RCC 7860 (cell line): ENCODE measurements at places on chromosomes 16 and 17.

GRCh38 chr17:82325286-82326180 is 8.0 kb downstream of the SECTM1 start:
- DNase-seq = no peak

DNA sequence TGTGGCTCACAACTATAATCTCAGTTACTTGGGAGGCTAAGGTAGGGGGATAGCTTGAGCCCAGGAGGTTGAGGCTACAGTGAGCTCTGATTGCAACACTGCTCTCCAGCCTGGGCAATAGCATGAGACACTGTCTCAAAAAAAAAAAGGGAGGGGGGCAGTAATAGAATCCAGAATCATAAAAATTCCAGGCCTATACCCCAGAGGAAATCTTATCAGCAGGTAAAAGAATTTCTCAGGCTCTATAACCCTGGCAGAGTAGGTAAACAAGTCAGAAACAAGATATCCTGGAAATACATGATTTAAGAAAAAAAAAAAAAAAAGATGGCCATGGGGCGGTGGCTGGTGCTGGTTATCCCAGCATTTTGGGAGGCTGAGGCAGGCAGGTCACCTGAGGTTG is 12.9 kb downstream of the SPAG9 start:
- DNase-seq = no peak

DNA sequence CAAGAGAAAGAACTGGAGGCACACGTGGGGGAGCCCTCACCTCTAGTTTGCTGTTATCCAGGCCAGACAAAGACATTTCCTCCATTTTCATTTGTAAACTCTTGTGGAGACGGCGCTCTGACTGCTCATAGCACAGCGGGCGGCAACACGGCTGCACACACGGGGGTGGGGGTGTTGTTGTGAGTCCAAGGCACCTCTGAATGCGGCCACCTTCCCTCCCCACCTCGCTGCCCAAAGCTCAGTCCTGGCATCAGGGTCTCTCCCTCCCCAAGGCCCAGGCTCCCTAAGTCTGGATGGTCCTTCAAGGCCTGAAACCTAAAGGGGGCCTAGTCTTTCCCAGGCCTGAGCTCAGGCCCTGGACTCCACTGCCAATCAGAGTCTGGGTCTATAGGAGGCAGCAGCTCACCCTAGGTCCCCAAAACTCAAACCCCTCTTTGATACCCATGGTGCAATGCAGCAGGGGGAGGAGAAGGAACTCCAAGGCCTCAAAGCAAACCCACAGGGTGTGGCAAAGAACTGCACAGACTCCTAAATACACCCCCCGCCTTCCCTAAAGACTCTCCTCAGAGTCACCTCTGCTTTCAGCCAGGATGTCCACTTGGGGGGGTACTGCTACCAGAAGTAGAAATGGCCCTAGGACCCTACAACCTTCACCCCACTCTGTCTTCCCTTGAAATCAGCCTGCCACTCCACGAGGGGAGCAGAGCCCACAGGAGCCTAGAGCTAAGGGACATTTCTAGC is 1.5 kb downstream of the ATXN7L3 start:
- peak; percentile 15 for DNase-seq

GRCh38 chr17:17155568-17155967 is 50.6 kb downstream of the PLD6 start:
- DNase-seq = peak; percentile 22

- peak; percentile 25 for DNase-seq
Measured at GRCh38 chr16:23509782-23510163, 521 bp downstream of the GGA2 start.

DNA sequence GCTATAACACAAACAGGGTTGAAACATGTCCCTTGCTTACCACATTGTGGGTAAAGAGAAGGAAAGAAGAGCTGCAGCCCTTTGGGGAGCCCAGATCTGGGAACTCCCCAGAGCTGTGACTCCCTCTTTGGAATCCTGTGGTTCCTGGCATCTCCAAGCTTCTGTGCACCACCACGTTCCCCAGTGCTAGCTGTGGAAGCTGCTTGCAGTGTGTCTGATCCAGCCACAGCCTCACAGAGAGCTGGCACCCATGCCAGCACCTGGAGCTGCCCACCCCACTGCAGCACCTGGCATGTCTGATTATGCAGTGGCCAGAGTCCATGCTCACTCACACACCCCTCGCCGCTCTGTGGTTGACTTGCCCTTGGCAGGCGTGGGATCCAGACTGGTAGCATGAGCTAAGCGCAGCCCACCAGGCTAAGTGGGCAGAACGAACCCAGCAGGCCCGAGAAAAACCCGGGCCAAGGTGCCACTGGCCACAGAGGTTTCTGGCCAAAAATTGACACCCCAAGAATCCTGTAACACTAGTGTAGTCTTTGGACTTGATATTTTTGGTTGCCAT is 252.6 kb upstream of the KCNJ16 start:
- DNase-seq = no peak

GRCh38 chr17:75130059-75130631 is 1.4 kb downstream of the NT5C start:
- DNase-seq = no peak

- DNase-seq = no peak
Measured at GRCh38 chr17:79812353-79813258, 15.7 kb upstream of the CBX8 start.

DNA sequence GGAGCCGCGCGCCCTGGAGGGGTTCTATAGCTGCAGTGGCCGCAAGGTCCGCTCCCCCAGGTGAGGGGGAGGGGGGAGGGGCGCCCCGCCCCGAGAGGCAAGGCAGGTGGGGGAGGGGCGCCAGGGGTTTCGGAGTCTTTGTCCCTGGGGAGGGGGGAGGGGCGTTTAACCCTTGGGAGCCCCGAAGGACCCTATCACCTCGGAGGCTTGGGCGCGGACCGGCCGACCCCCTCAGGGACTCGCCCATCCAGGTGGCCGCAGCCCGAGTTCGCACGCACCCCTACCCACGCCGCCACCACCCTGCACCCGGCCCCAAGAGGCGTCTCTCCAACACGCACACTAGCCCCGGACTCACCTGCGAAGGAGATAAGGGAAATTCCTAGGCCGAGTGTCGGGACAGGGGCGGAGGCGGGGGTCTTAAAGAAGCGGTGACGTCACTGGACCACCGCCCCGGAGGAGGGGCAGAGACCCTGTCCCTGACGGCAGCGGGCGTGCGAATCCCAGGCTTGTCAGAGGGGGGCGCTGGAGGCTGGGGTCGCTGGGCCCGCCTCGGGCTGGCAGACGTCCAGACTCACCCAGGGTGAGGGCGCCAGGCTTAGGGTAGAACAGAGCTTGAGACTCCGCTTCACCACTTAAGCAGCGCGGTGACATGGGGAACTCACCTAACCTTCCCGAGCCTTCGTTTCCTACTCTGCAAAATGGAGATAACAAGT is at the start of gene CLDN6:
Gene CLDN6, minus strand, starts transcription at position 390 of the 713 bp plus-strand sequence. CDS start 2,162 bp downstream, outside the sequence.
- DNase-seq = no peak

DNA sequence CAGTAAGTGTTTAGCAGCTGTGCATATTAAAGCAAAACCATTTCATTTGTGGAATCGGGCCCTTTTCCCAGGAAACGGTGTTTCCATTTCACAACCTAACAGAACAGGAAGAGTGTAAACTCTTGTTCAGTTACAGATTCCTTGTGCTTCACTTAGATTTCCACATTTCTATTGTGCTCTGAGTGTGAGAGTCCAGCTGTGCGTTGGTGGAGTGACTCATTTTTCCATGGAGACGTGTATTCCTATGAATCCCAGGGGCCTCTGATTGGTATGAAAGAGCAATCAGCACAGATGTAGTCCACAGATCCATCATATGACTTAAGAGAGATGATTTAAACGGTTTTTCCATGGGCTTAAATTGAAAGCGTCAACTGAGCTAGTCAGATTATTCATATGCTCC is 13.3 kb upstream of the CAVIN1 start:
- no peak for DNase-seq

DNA sequence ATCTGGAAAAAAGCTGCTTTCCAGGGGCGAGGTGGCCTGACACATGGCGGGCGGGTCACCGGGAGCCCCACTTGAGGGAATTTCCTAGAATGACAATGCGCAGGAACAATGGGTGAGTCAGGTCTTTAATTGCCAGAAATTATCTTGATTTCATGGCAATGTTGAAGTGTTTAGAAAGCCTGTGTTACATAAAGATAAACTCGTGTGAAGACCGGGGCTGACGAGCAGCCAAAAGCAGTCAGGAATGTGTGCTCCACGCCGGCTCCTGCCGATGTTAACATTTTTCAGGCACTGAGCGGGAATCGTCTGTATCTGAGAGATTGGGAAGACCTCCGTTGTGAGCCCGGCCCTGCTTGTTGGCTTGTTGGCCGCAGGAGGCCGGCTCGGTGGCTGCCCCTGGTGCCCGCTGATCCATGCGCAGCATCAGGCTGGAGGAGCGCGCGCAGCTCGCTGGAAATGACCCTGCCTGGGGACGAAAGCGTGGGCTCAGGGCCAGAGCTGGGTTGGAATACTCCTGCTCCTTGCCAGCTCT is 353.1 kb downstream of the FOXL1 start:
- peak; percentile 37 for DNase-seq

DNA sequence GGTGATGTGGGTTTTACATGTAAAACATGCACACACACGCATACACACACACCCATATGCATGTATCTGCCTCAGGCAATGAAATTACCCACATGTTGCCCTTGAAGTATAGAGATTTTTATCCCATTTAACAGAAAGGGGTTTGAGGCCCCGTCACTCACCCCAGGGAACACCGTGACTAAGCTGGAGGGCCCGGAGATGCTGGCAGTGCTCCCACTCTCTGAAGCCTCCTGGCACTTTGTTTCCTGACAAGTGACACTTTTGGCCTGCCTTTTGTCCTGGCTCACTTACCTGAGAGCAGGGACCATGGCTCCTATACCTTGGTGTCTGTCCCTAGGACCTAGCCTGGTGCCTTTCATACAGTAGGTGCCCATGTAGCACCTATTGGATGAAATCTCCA is 50.0 kb upstream of the TNRC6C start:
- no peak for DNase-seq

DNA sequence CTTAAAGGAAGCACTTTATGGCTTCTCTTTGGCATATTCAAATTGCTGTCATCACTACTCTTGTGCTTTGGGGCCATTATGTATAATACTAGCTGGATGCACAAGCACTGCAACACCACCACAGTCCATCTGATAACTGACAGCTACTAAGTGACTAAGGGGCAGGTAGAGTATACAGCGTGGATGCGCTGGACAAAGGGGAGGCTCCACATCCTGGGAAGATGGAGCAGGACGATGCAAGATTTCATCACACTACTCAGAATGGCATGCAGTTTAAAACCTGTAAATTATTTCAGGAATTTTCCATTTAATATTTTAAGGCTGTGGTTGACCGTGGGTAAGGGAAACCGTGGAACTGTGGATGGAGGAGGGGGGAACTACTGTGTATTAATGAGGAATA is 25.0 kb downstream of the MPRIP start:
- peak; percentile 40 for DNase-seq

GRCh38 chr16:64629622-64630021 is 492.2 kb downstream of the CDH11 start:
- no peak for DNase-seq

GRCh38 chr17:602436-602835 is 112.2 kb downstream of the VPS53 start:
- no peak for DNase-seq

DNA sequence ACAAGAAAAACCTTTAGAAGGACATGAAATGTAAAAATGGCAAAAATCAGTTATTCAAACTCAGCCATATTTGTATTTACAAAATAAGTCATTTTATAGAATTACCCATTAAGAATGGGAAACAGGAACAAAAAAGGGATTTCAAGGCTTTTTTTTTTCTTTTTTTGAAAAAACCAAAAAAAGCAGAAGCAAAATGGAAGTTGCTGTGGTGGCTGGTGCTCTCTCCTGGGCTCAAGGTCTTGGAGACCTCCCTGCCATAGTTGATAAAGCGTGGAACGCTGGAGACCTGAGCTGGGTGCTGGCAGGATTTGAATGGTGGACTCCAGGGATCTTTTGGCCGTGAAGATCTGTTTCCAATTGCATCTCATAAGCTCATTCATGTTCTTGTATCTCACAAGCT is 3.1 kb downstream of the PLCG2 start:
- DNase-seq = no peak

DNA sequence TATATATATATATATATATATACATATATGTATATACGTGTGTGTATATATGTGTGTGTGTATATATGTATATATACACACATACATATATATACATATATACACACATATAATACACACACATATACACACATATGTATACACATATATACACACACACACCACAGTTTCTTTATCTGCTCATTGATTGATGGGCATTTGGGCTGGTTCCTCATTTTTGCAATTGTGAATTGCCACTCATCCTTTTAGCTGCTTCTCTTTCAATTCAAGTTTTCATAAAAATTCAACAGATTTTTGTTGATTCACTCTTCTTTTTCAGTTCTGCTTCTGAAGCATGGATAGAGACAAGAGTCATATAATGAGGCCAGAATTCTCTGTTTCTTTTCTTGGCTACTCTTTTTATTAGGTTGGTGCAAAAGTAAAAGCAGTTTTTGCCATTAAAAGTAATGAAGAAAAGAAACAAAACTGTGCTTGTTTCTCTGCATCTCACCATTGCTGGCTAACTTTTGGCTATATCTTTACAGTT is 44.5 kb downstream of the SLFN5 start:
- no peak for DNase-seq

DNA sequence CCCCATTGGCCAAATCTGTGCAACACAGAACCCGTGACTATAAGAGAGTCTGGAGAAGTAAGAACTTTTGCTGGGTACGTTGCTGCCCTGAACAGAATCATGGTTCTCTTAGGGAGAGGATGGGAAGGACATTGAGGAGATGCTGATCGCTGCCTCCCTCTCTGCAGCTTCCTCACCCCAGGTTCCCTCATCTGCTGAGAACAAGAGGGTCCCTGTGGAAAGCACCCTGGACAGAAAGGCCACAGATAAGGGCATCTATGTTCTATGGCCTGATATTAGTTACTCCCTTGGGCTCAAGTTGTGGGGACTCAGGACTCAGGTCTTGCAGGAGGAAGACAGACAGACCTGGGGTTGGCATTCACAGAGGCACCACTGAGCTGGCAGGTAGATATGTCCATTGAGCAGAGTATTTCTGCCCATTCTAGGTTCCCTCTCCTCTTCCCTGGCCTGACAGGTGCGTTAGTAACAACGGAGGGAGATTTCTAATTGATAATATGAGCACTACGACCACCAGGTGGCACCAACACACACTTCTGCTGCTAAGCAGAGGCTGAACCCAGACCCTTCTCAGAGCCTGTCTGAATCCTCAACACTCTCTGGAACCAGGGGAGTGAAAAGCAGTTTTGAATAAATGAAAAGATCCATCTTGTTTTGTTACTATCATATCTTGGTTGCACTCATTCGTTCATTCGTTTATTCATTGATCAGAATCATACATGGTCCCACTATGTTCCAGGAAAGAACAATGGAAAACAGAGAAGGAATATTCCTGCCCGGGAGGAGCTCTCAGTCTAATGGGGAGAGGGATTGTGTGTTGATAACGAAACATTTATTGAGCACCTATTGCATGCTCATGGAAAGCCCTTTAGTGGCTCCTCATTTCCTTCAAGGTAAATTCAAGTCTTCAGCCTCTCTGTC is 56.4 kb downstream of the SLC6A2 start:
- DNase-seq = peak; percentile 31
